ENCODE measurements at places on chromosomes 2 and 18.

DNA sequence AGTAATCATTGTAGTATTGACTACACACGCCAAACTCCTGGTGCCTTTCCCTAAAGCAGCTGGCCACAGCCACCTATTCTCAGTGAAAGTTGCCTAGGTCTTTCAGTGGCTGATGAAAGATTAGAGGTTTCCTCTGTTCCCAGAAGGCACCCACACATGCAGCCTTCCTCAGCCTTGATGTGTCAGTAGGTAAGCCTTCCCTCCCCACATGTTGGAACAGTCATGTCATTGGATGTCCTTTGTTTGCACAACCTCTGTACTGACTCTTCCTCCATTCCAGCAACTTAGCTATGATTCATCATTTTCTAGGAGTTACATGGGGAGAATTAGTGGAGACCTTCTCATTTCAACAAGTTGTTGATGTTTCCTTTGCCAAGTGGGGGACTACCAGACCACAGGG is 630.8 kb upstream of the SLC39A10 start:
- DNase-seq: no peak

DNA sequence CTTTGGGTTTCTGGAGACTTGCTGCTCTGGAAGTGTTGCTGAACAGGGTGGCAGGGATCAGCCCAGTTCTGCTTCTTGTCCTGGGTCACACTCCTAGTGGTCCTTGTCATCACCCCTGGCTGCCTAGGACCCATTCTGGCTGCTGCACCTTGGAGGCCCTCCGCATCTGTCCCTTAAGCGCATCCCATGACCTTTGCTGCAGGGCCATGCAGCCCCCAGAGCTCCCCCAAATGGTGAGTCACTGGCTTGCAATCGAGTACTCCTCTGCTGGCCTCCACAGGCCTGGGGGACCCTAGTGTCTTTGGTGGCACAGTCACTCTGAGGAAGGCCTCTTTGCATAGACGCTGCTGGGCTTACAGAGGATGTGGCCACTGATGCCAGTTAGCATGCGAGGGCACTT is 188.5 kb downstream of the ASB1 start:
- DNase-seq: no peak

DNA sequence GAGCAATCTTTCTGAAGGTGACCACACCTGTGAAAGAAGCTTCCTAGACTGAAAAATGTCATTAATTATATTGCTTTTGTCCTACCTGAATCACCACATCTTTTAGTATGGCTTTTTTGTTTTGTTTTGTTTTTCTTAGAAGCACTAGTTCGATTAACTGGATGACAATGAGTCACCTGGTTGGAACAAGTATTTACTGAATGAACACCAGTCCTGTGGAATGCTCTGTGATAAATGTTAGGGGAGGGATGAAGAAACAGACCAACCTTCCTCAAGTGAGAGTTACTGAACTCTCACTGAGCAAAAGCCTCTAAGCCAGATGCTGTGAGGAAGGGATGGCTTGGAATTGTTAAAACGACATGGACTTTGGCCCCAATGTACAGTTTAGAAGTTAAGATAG is 26.8 kb upstream of the DCC start:
- DNase-seq: no peak

DNA sequence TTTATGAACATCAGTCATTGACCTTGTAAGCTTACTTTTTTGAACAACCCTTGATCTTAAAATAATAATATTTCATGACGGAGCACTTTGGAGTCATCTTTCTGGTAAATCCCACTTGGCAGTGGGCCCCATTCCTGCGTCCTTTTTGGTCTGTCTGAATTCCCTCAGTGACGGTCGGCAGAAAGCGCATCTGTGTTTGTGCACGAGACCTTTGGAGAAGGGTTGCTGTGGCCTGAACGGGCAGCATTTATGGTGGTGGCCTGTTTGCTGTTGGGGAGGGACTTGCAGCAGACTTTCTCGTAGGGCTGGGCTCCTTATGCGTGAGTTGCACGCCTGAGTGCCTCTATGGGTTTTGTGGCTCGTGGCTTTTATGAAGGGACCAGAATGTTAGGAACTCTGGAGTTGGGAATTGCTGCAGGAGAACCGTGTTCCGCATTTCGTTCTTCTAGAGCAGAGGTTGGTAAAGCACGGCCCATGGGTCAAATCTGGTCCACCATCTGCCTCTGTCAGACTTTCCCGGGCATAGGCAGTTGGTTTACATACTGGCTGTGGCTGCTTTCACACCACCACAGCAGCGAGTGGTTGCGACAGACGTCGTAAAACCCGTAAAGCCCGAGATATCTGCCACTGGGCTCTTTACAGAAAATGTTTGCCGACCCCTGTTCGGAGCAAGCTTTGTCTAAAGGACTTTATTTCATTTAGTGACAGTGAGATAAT is 30.8 kb downstream of the LPIN1 start:
- DNase-seq: no peak

DNA sequence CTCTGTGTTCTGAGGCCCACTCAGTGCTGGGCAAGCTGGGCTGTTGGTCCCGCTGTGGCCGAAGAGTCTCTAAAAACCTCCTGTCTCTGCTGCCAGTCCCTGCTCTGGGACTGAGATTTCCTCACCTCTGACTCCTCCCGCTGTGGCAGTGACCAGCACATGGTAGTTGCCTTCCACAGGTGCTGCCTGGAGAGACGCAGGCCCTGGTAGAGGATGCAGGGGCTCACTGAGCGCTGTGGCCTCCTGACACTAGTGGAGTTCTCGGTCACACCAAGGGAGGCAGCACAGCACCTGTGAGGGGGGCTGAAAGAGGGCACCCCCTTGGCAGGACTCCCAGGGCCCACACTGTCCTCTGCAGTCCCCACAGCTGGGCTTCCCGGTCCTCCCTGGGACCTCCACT is 3.8 kb upstream of the ASB1 start:
- no peak for DNase-seq

GRCh38 chr2:75310876-75311275 is 111.6 kb upstream of the TACR1 start:
- DNase-seq: no peak

DNA sequence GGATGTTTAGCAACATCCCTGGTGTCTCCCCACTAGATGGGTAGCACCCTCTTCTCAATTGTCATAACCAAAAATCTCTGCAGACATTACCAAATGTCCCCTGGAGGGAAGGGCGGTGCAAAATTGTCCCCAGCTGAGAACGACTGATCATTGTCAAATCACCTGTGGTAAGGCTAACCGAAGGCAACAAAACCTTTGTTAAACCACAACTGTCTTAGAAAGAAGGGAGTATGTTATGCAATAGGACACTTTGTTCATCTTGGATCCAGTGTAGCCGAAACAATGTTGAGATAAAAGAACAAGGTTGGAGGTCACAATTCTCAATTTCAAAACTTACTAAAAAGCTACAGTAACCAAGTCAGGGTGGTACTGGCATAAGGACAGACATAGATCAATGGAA is 50.3 kb upstream of the ST3GAL5 start:
- DNase-seq: no peak

GRCh38 chr2:108906403-108907077 is 82.5 kb downstream of the EDAR start:
- DNase-seq: no peak

DNA sequence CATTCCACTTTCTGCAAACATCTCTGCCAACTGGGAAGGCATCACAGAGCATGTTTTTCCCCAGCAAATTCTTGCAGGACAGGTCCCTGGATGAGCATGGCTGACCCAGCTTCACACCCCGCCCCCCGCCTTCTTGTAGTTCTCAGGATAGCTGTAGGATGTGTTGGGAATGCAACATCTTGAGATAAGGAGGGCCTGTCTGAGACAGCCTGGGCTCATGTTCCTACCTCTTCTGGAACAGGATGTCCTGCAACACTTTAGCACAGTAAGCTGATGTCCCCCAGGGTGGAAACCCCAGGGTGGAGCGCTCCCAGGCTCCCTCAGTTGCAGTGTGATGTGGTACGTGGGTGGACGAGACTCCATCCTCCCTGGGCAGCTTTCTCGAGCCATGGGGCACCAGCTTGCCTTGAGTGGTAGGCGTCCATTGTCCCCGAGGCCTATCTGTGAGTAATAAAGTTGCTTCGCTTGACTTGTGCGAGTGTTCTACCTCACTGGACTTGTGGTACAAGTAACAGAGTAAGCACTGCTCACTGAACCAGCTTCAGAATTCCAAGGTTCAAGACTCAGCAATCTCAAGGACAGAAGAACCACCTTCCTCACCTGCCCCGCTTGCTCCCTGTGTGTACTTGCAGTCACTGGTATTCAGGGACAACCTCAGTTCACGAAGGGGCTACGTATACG is 48.6 kb downstream of the EMX1 start:
- DNase-seq: no peak

DNA sequence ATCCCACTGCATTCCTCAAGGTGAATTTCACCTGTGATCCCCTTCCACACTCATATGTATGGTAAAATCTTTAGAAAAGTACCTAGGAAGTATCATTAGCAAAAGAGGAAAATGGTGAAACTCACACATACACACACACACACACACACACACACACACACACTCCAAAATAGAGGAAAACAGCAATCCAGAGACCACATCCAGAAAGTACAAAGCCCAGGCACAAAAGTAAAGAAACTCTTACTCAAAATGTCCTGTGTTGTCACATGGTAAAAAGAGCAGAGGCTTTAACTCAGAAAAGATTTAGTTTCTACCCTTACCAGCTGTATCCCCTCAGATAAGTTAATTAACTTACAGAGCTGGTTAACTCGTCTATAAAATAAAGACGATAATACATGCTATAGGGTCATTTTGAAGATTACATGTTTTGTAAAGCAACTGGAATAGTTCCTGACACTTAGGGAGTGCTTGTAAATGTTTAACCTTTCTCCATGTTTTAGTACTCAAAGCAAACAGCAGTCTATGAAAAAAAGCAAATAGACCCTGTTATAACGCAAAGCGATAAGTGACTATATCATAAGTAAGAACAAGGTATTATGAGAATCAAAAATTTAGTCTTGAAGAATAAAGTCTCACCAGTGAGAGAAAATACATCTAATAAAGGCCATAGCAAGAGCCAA is 360.0 kb upstream of the LRATD1 start:
- DNase-seq: no peak

GRCh38 chr2:171550613-171551012 is 28.3 kb downstream of the CYBRD1 start:
- DNase-seq: no peak

- no peak for DNase-seq
Measured at GRCh38 chr2:30894498-30895119, 87.4 kb upstream of the CAPN13 start.

DNA sequence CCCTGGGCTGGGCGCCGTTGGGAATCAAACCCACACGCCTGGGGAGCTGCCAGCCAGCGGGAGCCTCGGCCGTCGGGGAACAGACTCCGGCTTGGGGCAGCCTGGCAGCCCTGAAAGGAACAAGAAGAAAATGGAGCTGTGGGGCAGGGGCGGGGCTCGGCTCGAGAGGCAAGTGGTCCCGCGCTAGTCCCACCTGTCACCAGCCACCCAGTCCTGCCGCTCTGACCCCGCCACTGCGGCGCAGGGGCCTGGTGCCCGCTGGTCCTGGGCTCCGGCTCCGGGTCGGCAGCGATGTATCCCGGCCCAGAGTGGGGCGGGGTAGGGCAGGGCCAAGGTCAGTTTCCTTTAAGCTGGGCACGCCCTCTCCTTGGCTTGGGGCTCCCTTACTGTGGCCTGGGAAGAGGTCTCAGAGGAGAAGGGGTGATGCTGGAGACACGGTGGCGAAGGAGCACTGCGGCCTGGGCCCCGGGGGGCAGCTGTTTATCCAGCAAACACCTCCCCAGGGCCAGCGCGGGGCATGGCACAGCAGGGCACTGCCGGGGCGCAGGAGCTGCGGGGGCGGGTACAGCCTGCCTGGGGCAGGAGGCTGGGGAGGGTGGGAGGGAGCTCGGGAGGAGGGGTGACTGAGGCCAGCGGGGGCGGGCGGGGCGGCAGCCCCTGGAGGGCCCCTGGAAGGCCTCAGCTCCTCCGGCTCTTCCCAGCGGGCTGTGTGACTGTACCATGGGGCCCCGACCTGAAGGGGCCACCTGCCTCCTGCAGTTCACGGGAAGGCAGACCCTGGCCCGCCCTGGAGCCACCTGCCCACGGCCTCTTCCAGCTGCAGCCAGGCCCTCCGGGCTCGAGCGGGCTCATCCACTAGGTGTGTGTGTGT is 15.6 kb downstream of the ODC1 start:
- DNase-seq: no peak

GRCh38 chr2:29202819-29203495 is 87.7 kb downstream of the CLIP4 start:
- no peak for DNase-seq

- no peak for DNase-seq
Measured at GRCh38 chr2:232075080-232075479, 113.6 kb downstream of the DIS3L2 start.

DNA sequence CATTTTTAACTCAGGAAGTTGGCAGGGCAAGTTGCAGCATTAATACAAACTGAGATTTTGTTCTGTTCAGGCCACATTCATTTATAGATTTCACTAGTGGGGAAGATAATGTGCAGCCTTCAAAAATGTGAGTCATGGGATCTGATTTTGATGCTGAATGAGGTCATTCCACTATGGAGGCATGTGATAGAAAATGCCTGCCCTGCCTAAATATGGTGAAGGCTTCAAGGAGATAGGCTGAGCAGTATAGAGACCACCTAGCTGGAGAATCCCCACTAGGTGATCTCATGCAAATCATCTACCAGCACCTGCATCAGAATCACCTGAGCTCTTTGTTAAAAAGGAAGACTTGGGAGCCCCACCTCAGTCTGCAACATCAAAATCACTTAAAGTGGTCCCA is 43.7 kb downstream of the PAX3 start:
- DNase-seq: no peak

Measured in CD4-positive, alpha-beta T cell treated with Interleukin-6 at 100 ng/mL for 8 hours (primary cell).